SHP77 (cell line): ENCODE measurements at places on chromosomes 6 and 20.
A peak's percentile ranks its signal among the peaks of the same experiment; 100 is the strongest.

DNA sequence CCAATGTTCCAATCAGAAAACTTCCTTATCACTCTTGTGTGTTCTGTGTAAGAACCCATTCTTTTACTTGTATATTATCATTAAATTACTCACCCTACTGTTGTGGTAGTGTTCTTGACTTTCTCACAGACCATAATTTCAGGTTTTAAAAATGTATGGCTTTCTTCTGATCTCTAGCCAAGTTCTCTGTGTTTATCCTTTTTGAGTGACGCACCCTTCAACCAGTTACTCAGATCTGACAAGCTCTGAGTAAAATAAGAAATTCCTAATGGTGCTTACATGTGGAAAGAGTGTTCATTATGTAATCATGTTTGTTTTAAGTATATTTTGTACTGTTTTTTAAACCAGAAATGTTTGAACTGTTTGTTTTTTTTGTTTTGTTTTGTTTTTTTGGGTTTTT lies 11.0 kb downstream of the TBPL1 start:
- no peak for DNase-seq

DNA sequence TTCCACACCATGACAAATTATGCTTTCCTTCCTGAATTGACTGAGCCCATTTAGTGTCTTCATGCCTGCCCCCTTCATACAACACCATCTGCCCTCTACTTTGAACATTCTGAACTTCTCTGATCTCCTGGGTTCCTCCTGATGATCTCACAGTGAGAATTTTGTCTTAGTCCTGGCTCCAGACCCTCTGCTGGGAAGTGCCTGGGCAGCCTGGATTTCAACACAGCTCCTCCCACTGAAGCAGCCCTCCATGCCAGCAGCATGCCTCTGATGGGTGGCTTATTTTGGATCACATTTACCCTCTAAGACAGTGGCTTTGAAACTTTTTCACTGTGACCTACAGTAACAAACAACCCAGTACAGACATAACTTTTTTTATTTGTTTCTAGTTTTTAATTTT lies 41.5 kb downstream of the DSE start:
- DNase-seq = no peak

DNA sequence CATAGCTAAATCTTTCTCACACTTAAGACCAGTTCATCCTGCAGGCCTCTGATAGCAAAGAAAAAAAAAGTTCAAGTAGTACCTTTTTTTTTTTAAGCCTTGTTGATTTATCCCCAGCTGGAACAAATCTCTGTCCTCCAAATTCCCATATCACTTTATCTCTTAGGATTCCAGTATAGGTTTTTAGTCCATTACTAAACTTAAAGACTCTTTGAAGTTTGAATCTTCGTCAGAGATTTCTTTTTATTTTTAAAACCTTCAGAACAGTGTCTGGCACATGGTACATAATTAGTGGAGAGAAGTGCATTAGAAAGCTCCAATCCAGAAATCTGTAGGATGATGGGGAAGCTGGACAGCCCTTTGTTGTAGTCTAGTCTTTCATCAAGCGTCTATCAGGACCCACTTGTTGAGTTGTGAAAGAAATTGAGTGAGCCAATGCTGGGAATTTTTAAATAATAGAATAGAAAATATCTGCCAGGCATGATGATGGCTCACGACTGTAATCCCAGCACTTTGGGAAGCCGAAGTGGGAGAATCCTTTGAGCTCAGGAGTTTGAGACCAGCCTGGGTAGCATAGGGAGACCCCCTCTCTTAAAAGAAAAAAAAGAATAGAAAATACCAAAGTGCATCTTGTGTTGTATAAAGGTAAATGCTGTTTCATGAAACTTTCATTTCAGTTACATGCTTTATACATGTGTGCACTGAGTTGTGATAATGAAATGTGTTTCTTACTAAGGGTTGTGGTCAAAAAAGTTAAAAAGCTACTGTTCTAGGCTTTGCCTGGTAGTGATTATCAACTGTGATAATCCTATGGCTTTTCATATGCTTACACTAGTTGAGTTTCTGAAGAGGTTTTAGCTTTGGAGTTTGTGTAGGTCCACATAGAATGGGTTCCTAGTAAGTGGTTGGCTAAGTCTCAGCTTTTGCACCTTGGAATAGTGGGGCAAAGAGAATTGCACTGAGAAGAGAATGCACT lies 3.2 kb downstream of the NFYA start:
- no peak for DNase-seq

GRCh38 chr20:21225215-21225947 lies 77.8 kb upstream of the XRN2 start:
- no peak for DNase-seq

DNA sequence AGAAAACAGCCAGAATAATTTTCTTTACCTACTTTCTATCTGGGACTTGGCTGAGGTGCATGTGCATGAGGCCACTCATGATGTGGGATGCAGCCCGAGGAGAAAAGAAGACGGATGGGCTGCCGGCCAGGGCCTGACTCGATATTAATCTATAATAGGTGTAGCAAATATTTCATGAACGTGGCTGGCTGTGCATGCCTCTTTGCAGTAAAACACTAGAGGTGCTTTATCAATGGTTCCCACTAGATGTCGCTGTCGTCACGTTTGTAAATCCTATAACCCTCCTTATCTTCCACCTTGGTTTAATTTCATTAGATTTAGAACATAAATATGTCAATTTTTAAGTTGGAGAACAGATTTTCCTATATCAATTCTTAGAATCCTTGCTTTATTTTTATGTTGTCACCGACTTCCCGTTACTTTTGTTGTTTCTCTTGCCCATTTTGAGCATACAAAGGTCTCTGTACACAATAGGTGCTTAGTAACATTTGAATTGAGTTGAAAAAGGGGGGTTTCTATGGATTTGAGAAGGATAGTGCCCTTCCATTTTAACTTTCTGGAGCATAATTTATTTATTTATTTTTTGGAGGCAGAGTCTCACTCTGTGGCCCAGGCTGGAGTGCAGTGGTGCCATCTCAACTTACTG lies 19.6 kb upstream of the FERMT1 start:
- DNase-seq = peak; percentile 67

DNA sequence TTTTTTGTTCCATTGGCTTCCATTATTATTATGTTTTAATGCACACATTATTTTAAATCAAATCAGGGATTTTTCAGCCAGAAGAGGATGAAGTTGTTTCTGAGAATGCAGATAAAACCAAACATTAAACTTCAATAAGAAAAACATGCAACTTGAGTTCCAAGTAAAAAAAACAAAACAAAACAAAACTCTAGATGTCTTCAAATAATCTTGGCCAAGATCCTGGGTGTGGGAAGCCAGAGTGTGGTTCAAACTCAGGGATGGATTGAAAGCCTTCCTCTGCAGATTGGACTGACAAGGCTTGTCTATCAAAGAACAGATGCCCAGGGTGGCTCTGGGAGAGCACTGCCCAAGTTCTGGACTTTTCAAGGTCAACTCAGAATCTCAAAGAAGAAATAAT lies 134.1 kb downstream of the LCA5 start:
- DNase-seq = no peak

DNA sequence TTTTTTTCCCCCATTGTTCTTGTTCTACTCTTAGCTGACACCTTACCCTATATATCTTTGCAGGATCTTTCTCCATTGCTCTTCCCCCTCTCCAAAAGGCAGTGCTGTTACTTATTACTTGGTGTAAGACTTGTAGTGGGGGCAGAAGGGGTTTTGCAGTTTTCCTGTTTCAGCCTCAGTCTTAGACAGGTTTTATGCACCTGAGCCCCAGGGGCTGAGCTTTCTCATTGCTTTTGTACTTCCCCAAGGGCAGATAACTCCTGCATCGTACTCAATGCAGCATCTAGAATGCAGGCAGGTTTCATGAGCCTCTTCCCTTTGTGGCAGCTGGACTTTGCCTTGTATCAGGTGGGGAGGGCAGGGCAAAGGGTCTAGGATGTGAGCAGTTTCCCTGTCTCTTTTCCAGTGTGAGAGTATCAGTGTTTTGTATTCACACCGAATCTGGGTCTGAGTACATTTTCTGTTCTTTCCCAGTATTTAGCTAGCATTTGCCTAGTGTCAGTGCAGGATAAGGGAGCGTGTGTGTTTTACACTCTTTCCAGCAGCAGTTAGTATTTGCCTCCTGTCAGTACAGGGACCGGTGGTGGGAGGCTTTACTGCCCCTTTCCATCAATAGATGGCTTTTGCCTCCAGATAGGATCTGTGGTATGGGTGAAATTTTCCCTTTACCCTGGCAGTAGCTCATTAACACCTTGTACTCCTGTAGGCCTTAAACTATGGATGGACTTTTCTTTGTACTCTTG lies 19.6 kb downstream of the CYB5R4 start:
- DNase-seq = no peak

- DNase-seq = no peak
Measured at GRCh38 chr20:44943828-44944227, 16.4 kb downstream of the TOMM34 start.

GRCh38 chr20:44692932-44693480 lies 22.2 kb upstream of the CCN5 start:
- DNase-seq = no peak

DNA sequence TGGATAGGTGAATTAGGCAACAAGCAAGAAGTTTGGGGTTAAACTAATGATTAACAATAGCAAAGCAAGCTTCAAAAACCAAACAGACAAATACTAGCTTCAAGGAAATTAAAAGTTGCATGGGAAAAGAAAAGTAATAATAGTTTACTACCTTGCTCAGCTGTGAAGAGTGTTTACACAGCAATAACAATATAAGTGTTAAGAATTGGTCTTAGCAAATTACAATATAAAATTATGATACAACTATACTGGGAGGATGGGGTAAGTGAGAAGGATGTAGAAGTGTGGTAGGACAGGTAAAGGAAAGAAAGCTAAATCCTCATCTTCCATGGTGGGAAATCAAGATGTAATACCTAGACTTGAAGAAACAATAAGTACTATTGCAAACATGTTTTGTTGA lies 137.7 kb upstream of the MAFB start:
- no peak for DNase-seq

DNA sequence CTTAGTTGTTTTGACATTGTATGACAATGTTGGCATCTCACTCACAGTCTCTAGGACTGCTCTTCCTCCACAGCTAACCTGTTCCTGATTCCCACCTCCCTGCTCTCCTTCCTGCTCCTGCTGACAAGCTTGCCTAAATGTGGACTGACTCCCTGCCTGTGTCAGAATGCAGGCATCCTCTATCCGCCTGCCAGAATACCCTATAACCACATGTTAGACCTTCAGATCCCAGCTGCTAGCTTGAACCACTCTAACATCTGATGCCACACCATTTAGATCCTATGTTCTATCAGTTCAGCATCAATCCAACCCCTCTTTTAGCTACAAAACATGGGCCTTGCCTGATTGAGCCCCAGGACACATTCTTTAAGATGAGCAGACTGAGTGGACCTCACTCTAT lies 12.2 kb downstream of the FILIP1 start:
- DNase-seq = no peak

DNA sequence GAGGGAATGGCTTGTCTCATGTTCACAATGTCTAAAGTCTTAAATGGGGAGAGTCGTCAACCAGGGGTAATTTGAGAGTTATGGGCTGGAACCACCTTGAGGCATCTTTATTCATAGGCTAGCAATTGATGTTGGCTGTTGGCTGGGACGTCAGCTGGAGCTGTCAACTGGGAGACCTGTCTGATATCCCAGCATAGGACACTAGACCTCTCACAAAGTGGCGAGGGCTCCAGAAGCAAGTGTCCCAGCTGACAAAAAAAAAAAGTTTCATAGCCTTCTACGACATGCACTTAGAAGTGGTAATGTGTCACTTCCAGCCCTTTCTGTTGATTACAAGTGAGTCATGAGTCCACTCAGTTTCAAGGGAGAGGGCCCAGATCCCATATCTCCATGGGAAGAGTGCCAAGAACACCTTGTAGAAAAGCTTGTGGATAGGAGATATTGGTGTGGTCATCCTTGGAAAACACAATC lies 278.0 kb downstream of the ESR1 start:
- no peak for DNase-seq

- no peak for DNase-seq
Measured at GRCh38 chr20:8815208-8815607, 253.7 kb upstream of the PLCB4 start.

DNA sequence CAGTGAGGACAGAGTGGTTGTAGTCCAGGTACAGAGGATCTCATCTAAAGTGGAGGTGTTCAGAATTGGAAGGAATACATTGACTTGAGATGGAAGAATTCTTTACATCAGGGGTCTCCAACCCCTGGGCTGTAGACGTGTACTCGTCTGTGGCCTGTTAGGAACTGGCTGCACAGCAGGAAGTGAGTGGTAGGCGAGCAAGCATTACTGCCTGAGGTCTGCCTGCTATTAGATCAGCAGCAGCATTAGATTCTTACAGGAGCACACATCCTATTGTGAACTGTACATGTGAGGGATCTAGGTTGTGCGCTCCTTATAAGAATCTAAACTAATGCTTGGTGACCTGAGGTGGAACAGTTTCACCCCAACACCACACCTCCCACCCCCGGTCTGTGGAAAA lies 121.1 kb downstream of the CDKAL1 start:
- DNase-seq = no peak
